ENCODE measurements at places on chromosomes 2 and 18. TPM values are rescaled to one million over a fixed set of nuclear protein-coding genes. Genes with fewer than 3 reads are reported as not detected.

DNA sequence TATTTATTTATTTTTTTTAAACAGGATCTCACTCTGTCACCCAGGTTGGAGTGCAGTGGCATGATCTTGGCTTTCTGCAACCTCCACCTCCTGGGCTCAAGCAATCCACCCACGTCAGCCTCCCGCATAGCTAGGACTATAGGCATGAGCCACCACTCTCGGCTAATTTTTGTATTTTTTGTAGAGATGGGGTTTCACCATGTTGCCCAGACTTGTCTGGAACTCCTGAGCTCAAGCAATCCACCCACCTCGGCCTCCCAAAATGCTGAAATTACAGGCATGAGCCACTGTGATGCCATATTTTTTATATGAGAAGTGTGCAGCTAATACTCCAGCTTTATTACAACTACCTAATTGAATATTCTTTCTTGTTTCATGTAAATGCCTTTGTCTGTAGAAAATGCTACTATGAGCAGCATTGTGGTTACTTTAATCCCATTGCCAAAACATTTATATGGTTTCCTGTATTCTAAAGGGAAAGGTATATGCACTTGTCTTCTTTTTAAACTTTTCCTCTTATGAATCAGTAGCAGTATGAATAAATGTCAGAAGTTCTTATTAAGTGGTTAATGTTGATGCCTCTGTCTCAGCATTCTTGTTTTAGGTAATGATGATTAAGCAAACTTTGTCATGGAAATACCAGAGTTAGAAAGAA, 9.5 kb upstream of the BCL2L11 start:
- DNase-seq, result no peak

RIT2 gene
- polyA plus RNA-seq, result 0.09 TPM

- DNase-seq, result no peak
Measured at GRCh38 chr2:107822302-107822701, 4.4 kb upstream of the RGPD4 start.

GRCh38 chr2:8860239-8860638, 22.8 kb upstream of the KIDINS220 start:
- no peak for DNase-seq

GRCh38 chr2:183010112-183010511, 28.1 kb downstream of the NCKAP1 start:
- DNase-seq, result peak; percentile 34

CIDEA gene
- polyA plus RNA-seq, result not detected

LIMS2 gene
- 17.0 TPM for polyA plus RNA-seq

DNA sequence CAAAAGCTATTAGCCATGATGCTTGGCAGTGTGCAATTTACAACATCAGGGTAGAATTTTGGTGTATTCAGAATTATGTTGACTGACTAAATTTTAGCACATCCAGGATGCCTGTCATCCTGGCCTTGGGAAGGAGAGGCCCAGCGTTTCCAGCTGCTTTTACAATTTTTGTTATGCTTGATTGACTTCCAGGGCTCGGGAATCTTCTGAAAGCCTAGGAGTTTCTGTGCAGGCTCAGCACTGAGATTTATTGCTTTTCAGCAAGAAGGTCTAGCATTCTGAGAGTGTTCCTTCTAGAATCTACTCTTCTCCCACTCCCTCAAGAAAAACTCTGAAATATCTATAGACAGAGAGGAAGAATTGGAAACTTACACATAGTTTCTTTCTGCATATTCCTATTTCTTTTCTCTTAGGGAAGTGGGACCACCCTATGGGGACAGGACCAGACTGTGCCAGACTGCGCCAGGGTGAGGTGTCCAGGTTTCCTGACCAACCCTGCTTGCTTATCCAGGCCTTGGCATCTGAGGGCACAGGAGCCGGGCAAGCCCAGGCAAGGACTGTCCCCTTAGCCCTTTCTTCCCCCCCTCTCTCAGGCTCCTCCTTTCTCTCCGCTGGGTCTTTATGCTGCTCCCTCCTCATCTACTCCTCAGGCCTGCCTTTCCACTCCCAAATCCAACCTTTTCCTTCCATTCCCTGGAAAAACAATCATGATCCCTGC, 26.9 kb downstream of the MAIP1 start:
- DNase-seq, result no peak

- DNase-seq, result no peak
Measured at GRCh38 chr18:44793194-44793593, 112.5 kb downstream of the SETBP1 start.

GRCh38 chr2:47386551-47386950, 16.4 kb upstream of the MSH2 start:
- no peak for DNase-seq

DNA sequence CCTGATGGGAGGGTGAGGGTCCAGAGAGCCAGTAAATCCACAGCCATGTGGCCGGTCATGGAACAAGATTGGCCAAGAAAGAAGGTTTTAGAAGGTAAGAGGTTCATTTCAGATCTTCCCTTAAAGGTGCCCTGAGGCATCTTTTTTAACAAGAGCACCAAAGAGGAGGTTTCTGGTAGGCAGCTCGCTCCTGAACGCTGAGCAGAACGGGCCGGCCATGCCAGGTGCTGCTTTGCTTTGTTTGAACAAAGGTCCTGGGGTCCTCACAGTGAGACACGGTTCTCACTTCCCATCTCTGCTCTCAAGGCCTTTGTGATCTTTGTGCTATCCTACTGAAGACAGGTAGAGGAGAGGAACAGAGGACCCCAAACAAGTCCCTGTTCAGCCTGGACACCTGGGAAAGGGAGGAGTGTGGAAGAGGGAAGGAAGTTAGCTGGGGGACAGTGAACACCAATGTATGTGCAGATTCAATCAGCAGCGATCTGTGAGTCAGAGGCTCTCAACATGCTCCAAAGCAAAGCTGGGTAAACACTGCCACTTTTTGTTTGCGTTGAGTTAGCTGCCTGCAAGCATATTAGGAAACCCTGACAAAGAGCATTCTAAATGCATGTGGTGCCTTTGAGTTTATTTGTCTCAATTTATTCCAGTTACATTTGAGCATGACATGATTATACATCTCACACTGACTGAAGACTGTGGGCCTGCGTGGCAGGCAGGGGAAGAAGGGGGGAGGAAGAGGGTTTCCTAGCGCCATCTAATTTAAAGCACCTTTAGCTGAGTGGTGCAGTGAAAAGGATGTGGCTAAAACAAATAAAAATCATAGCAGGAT, 102.4 kb downstream of the ASB1 start:
- DNase-seq, result no peak

GRCh38 chr2:30405260-30405605, 41.8 kb upstream of the LCLAT1 start:
- no peak for DNase-seq
